ENCODE measurements at places on chromosomes 11 and 22. TPM values are rescaled to one million over a fixed set of nuclear protein-coding genes. Genes with fewer than 3 reads are reported as not detected.

TMEM121B gene
- 8.1 TPM for total RNA-seq

TRPC6 gene
- total RNA-seq = 12.5 TPM

HBG2 gene
- total RNA-seq = not detected

TMEM191B gene
- 4.7 TPM for total RNA-seq

- DNase-seq = peak; percentile 48
- no peaks in the 10 kb centered on the region for H3K27me3 ChIP-seq
- no peaks in the 10 kb centered on the region for H3K36me3 ChIP-seq
- no peak overlapping the region for H3K4me3 ChIP-seq
- peaks cover 4% of the 10 kb centered on the region for H3K4me1 ChIP-seq
Observed at GRCh38 chr22:49119551-49119952, 708.1 kb downstream of the BRD1 start.

DNA sequence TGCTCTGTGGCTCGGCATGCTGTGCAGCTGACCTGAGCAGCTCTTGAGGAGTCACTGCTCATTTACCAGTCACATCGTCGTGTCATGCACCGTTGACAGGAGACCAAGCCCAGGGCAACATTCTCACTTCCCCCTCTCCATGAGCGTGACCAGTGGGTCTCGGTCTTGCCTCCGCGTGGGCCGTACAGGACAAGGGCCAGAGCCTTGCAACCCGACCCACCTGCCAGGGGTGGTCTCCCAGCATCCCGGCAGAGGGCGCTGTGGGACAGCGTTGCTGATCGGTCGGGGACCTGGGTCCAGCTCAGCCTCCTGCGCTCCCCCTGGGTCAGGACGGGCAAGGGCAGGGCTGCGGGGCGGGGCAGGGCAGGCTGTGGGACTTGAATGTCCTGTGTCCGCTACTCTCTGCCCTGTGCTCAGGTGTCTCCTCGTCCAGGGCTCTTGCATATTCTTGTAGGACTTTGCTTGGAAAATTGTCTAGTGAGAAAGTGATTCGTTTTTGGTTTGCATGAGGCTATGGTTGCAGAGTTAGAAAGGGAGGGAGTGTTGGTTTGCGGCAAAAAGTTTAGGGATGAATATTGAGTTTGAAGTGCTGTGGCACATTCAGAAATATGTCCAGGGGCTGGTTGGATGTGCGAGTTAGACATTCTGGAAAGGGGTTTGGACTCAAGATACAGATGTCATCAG is 16.2 kb downstream of the EIF4G2 start:
- H3K4me1 ChIP-seq = no peaks in the 10 kb centered on the region
- no peak overlapping the region for H3K27ac ChIP-seq
- peaks cover 11% of the 10 kb centered on the region for H3K36me3 ChIP-seq
- no peaks in the 10 kb centered on the region for H3K27me3 ChIP-seq
- peak overlapping the region; percentile 33 for H3K4me3 ChIP-seq

DNA sequence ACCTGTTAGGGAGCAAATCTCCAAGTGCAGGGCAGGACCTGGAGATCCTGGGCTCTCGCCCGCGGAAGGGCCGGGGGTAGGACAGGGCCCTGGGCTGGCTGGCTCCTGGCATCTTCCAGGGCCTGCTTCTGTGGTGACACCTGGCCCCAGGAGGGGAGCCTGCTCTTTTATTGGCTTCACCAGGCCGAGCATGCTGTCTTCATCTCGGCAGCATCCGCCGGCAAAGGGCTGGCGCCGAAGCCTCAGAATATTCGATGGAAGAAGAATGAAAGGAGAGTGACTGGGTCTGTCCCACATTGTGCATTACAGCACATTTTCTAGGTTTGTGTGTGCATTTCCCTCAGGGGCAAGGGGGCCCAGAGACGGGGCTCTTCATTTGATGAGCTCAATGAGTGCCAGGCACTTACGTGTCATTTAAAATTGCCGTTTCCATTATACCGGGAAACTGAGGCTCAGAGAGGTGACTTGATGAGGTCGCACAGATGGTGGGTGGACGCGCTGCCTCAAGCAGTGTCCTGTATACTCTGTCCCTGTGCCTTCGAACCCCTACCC is 70.0 kb downstream of the RBX1 start:
- H3K4me1 ChIP-seq = no peaks in the 10 kb centered on the region
- H3K36me3 ChIP-seq = no peaks in the 10 kb centered on the region
- DNase-seq = peak; percentile 42
- H3K27ac ChIP-seq = peak overlapping the region; percentile 6

- no peaks in the 10 kb centered on the region for H3K27me3 ChIP-seq
- DNase-seq = no peak
- H3K27ac ChIP-seq = no peak overlapping the region
- H3K4me1 ChIP-seq = no peaks in the 10 kb centered on the region
- peaks cover 13% of the 10 kb centered on the region for H3K36me3 ChIP-seq
Observed at GRCh38 chr11:28170759-28171158, 62.6 kb downstream of the METTL15 start.

GRCh38 chr11:111231836-111232235 is 13.7 kb upstream of the POU2AF2 start:
- no peaks in the 10 kb centered on the region for H3K27me3 ChIP-seq
- H3K36me3 ChIP-seq = 0 out of 2 replicates have a peak, but pooled peaks cover 4% of the 10 kb centered on the region
- H3K4me3 ChIP-seq = no peak overlapping the region
- H3K4me1 ChIP-seq = no peaks in the 10 kb centered on the region
- no peak for DNase-seq
- H3K27ac ChIP-seq = no peak overlapping the region

GRCh38 chr11:1121813-1122663 is 35.7 kb upstream of the MUC5AC start:
- no peak overlapping the region for H3K4me3 ChIP-seq
- DNase-seq = no peak
- no peaks in the 10 kb centered on the region for H3K36me3 ChIP-seq
- H3K4me1 ChIP-seq = no peaks in the 10 kb centered on the region
- H3K27me3 ChIP-seq = no peaks in the 10 kb centered on the region

GRCh38 chr22:36065775-36066544 is 37.3 kb upstream of the RBFOX2 start:
- no peak overlapping the region for H3K27ac ChIP-seq
- no peaks in the 10 kb centered on the region for H3K36me3 ChIP-seq
- H3K4me3 ChIP-seq = peak overlapping the region; percentile 81
- peak; percentile 98 for DNase-seq

DNA sequence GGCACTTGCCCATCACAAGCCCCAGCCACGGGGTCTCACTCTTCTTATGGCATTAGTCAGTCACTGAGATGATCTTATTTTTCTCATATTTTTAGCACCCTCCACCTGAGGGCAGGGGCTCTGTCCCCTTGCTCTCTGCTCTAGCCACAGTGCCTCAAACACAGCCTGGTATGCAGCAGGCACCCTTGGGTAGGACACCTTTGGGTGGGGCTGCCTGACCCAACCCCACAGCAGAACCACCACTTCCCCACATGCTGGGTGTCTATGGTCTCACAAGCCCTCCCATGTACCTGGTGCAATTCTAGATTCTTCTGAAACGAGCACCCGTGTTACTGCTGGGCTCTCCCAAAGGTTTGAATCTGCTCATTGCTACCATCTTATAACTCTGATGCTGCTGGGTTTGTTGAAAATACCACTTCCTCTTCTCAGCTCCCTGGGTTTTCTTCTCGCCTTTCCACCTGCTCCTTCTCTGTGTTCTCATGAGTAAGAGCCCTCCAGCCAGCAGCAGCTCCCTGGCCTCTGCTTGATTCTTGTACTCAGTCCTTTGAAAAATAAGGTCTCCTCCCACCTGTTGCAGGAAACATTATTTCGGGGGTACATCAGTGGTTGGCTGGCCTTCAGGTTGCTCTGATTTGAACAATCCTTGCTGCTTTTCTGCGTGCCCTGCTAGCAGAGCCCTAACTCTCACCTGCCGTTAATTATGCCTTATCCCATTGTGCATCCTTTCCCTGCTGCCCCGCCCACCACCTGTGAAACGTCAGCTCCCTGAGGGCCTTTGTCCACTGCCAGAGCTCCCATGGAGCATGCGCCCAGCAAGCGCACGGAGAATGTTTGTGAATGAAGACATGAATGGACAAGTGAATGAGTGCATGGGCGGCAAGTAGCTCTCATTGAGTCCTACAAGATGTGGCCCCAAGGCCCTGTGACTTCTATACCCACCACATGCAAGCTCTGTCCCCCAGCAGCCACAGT is 1181.6 kb downstream of the TBC1D22A start:
- no peaks in the 10 kb centered on the region for H3K4me1 ChIP-seq
- no peak for DNase-seq
- H3K4me3 ChIP-seq = no peak overlapping the region
- H3K27me3 ChIP-seq = no peaks in the 10 kb centered on the region

GRCh38 chr11:113974741-113975470 is at the start of gene HTR3A:
Gene HTR3A, plus strand, starts transcription at chr11:113975108. Its CDS starts 218 bp downstream, at chr11:113975326.
- H3K27me3 ChIP-seq = no peaks in the 10 kb centered on the region
- no peaks in the 10 kb centered on the region for H3K36me3 ChIP-seq
- H3K4me3 ChIP-seq = peak within 1 kb of the TSS; percentile 41

DNA sequence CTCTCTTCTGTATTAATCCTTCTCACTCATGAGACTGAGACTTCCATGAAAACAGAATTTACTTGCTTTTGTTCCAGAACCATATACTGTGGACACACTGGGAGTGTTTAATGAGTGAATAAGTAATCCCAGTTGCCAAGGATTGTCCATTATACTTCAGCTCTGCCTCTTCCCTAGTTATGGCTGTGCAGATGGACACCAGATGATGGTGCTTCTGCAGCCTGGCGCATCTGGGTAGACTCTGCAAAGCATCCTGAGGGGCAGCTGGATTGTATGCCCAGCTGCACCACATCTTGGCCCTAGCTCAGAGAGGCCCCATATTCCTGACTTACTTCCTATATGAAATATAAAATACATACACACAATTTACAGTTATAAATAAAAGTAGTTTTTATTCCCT is 43.5 kb downstream of the DBX1 start:
- no peaks in the 10 kb centered on the region for H3K27me3 ChIP-seq
- no peak overlapping the region for H3K27ac ChIP-seq
- H3K4me1 ChIP-seq = no peaks in the 10 kb centered on the region
- H3K36me3 ChIP-seq = peaks cover 54% of the 10 kb centered on the region
- DNase-seq = no peak

DNA sequence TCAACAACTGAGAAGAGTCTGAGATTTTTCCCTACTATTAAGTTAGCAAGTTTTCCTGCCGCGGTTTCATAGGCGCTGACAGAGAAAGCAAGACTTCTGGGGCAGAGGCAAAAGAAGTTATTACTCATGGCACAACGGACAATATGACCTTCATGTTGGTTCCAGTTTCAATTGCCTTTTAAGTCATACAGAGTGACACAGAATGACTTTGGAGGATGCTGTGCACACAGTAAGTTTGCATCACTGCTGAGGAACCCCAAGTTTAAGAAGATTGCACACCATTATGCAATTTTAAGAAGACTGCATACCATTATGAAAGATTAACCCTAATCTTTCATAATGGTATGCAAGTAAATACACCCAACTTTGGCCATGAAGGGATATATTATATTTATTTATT is 626.5 kb upstream of the CHORDC1 start:
- no peak for DNase-seq
- H3K4me3 ChIP-seq = no peak overlapping the region

DNA sequence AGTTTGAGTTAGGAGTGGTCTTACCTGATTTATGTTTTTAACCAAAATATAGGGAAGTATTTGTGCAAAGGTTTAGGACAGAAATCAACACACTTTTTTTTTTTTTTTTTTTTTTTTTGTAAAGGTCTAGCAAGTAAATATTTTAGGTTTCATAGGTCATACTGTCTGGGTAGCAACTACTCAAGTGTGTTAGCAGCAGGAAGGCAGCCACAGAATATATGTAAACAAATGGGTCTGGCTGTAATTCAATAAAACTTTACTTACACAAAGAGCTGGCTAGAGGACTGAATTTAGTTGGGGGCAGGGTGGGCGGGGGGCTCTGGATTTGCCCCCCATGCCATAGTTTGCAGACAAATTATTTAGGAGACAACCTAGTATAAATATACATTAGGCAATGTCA is 510.4 kb downstream of the NELL1 start:
- H3K4me3 ChIP-seq = no peak overlapping the region
- no peak overlapping the region for H3K27ac ChIP-seq
- no peaks in the 10 kb centered on the region for H3K36me3 ChIP-seq

Data from H9 (cell line).